Mammary epithelial cell (primary cell): ENCODE measurements at places on chromosomes 2 and 18.

- no peak for DNase-seq
Observed at GRCh38 chr2:38290332-38290731, 86.7 kb downstream of the ATL2 start.

DNA sequence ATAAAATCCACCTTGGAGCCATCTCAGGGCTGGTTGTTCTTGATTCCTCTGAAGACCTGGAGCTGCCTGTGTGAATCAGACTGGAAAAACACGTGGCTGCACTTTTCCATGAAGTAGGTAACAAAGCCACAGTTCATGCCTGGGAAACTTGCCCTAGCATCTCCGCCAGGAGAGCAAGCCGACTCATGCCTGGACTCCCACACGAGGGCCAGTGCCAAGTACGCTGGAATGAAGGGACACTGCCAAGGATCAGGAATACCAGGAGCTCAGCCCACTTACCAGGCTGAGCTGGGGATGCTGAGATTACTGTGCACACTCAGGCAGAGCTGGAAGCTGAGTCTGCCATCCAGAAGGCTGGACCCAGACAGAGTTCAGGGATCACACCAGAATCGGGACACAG lies 10.9 kb upstream of the FHL2 start:
- DNase-seq = peak; percentile 93

- no peak for DNase-seq
Observed at GRCh38 chr2:150207979-150208378, 279.5 kb downstream of the RND3 start.

- DNase-seq = no peak
Observed at GRCh38 chr2:205409411-205409810, 272.9 kb upstream of the NRP2 start.

GRCh38 chr2:240393831-240394410 lies 41.5 kb upstream of the GPC1 start:
- no peak for DNase-seq

GRCh38 chr2:117674172-117674571 lies 140.3 kb upstream of the DDX18 start:
- DNase-seq = no peak

- no peak for DNase-seq
Observed at GRCh38 chr18:36912887-36913286, 84.0 kb downstream of the KIAA1328 start.

GRCh38 chr2:134075204-134075603 lies 178.7 kb upstream of the MGAT5 start:
- no peak for DNase-seq

DNA sequence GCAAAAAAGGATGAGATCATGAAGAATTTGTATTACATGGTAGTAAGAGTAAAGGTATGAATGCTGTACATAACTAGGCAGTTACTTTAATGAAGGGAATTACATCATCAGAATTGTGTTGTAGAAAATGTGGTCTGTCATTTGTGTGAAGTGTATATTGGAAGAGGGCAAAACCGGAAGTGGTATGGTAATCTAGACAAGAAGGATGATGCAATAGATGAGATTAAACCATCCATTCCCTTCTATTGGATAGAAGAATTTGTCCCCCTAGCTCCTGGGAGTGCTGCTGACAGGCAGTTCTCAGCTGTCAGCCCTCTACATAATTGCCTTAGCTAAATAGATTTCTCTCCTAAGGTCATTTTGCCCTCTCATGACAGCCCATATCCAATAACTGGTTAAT lies 55.9 kb upstream of the BARD1 start:
- no peak for DNase-seq

DNA sequence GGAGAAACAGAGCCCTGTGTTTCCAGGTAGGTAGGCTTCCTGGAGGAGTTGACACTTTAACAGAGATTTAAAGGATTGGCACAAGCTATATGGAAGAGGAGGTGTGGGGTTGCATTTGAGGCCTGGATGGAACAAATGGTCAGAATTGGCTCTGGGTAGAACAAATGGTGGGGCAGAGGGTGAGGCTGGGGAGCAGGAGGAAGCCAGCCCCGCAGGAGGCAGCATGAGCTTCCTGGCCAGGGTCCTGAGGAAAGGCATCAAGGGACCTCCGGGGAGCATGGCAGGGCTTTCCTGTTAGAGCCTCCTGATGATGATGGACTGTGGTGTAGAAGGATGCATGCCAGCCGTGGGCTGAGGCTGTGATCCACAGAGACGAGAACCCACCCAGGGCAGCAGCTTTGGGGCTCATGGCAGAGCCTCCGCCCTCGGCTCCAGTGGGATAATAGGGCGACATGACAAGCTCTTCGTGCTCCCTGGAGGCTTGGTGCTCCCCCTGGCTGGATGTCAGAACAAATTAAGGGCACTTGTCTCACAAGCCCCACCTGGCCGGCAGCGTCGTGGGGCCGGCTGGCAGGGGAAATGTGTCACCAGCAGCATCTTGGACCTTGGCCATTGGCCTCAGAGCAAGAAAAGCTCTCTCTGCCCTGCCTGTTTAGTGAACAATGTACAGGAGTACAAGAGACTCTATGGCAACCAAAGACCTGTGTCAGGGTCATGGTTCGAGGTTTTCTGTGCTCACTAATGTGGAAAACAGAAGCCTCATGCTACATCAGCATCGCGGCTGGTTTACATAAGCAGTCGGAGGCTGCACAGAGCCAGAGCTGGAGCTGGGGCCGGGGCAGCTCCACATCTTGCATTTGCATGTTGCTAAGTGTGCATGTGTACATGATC lies 153.5 kb downstream of the MYCN start:
- DNase-seq = no peak

DNA sequence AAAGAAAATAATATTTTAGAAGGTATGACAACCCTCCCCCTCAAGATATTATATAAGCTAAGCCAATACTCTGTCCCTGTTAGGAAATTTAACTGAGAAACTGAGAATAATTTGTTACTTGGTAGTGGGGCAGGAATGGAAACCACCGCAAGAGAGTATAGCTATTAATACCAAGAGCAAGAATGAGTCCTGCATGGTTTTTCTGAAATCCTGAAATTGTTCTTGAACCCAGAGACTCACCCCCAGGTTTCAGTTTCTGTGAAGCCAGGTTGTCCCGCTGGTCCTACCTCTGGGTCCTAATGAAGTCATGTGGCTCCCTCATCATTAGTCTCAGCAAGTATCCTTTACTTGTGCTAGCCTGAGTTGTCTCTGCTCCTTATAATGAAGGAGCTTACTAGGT lies 671.0 kb upstream of the ACVR2A start:
- DNase-seq = no peak

- no peak for DNase-seq
Observed at GRCh38 chr2:99159594-99159993, 4.8 kb downstream of the LIPT1 start.

- no peak for DNase-seq
Observed at GRCh38 chr2:123578016-123578415, 447.1 kb upstream of the CNTNAP5 start.

GRCh38 chr2:162012565-162013058 lies 61.4 kb downstream of the DPP4 start:
- DNase-seq = no peak

DNA sequence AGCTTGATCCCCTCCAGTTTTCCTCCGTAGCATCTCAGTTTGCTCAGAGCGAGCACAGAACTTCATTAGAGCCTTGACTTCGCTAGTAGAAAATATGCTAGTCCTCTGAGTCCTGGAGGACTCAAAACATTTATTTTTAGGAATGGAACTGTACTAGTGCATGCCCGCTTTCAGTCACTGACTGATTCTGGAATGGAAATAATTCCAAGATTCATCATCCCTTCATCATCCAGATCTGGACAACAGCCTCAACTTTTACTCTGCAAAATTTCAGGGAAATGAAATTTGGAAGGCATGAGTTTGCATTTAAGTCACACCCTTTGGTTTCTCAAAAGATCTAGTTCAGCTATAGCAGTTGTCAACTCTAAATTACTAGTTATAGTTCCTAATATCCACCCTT lies 304.6 kb downstream of the XIRP2 start:
- DNase-seq = no peak

DNA sequence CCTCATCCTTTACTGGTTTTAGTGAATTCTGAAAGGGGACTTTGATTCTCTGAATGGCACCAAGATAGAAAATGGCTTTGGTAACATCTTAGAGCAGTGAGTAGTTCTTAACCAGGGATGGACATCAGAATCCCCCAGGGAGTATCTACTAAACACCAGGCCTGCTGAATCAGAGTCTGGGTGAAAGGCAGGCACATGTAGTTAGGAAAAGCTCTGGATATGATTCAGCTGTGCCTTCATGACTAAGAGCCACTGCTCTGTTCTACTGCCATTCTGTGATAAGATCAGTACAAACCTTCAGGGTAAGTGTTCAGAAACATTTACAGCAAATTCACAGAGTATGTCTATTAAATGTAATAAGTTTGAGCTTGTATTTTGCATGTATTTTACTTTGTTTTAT lies 46.2 kb upstream of the B3GNT2 start:
- peak; percentile 96 for DNase-seq

DNA sequence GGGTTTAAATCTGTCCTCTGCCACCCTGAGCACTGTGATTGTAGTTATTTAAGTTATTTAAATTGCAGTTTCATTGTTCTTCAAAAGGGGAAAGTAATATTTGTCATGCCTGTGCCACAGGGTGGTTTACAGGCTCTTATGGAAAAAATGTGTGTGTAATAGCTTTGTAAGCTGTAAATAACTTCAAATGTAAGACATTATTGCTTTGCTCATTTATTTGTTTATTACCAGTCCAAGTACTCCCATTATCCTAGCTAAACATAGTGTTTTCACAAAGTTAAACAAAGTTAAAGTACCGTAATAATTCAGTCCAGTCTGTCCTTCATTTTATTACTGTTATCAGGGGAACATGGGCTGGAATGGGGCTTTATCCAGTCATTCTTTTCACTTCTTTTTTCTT lies 43.4 kb upstream of the IGFBP2 start:
- DNase-seq = no peak

GRCh38 chr18:41706301-41706700 lies 248.7 kb upstream of the PIK3C3 start:
- DNase-seq = no peak

GRCh38 chr18:72261590-72261989 lies 282.6 kb downstream of the CBLN2 start:
- no peak for DNase-seq

DNA sequence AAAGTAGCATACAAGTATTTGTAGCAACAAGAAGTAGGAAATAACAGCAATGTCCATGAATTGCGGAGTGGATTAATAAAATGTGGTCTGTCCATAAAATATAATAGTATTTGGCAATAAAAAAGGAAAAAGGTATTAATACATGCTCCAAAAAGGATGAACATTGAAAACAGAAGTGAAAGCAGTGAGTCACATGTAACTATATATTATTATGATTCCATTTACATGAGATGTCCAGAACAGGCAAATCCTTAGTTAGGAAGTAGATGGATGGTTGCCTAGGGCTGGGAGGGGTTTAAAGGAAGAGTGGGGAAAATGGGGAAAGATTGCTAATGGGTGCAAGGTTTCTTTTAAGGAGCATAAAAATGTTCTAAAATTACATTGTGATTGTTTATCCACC lies 44.5 kb downstream of the CCDC74A start:
- DNase-seq = no peak

GRCh38 chr18:38475686-38476085 lies 910.1 kb upstream of the CELF4 start:
- DNase-seq = no peak

DNA sequence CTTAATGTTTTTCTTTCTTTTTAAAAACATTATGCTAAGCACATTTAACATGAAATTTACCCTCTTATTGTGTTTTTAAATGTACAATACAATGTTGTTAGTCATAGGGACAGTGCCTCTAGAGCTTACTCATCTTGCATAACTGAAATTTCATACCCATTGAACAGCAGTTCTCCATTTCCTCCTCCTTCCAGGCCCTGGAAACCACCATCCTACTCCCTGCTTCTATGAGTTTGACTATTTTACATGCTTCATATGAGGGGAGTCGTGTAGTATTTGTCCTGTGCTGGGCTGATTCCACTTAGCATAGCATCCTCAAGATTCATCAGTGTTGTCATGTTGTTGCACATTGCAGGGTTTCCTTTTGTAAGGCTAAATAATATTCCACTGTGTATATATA lies 92.6 kb downstream of the SPATS2L start:
- peak; percentile 63 for DNase-seq

DNA sequence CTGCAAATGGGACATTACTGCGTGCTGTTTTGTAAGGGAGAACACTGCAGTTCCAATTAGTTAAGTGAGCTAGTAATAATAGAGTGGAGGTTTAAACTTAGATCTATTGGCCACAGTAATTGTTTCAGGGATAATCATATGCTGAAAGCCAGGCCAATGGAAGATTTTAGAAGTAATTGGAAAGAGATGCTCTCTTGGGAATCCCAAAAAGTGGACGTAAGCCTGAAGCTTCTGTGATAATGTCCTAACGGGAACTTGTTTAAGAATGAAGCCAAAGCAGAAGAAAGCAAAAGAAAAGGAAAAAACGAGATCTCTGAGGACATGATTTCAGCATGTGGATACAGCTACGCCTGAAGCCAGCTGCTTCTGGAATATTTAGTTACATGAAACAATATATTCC lies 594.6 kb downstream of the SLC4A3 start:
- DNase-seq = no peak

GRCh38 chr2:15511686-15512085 lies 49.4 kb downstream of the NBAS start:
- DNase-seq = no peak
